Stimulated activated CD4-positive, alpha-beta T cell treated with anti-CD3 and anti-CD28 coated beads, Interleukin-1b, Interleukin-23, amount 100 ng/mL, for 24 hours (primary cell): ENCODE measurements at places on chromosomes 1 and 21.

- DNase-seq: no peak
Measured at GRCh38 chr1:203408486-203409481, 57.9 kb upstream of the FMOD start.

- no peak for DNase-seq
Measured at GRCh38 chr1:10212476-10212875, 2.1 kb downstream of the KIF1B start.

GRCh38 chr21:24223624-24224023 lies 1383.7 kb downstream of the MRPL39 start:
- DNase-seq: no peak

DNA sequence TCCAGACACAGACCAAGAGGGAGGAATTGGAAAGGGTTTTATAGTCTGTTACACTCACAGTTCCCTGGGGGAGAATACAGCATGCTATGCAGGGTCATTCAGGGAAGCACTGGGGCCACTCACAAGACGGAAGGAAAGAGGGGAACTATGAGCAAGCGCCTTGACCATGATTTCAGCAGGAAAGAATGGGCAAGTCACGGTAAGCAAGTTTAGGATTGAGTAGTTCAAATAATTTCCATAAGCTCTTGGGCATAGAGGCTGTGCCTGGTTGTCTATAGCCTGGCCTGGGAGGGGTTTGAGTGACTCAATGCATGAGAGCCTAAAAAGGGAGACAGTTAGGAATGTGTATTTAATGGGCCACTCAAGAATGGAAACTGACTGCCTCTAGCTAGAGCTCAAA lies 176.7 kb downstream of the TTLL7 start:
- DNase-seq: no peak

DNA sequence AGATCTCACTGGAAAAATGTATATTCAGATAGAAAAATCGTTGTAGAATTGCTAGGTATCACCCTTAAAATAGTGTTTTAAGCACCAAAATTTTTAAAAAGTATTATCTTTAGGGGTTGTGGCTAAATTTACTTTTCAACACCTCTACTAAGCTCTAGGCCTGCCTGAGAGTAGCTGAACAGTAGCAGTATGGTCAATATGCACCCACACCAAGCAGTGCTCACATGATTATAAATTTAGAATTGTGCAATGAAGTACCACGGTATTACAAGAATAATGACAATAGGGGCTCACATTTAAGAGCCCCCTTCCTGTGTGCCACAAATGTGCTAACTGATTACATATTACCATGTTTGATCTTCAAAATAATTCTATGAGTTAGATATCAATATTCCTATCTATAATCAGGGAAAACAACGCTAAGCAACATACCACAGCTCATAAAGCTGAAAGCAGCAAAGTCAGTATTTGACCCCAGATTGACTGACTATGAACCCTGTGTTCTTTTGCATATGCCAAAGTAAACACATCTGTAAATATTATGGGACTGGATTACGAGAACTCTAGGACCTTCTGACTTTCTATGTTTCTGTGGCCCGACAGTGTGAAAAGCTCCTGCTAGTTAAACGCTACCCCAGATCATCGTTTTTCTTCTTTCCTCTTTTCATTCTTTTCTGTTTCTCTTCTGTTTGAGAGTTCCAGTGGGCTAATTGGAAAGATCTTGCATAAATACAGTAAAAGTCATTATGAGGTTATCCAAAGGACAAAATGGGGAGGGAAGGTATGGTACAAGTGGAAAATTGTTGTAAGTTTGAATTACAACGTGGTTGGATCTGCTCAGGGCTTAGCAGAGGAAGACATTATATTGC lies 201.1 kb upstream of the C1orf87 start:
- no peak for DNase-seq

DNA sequence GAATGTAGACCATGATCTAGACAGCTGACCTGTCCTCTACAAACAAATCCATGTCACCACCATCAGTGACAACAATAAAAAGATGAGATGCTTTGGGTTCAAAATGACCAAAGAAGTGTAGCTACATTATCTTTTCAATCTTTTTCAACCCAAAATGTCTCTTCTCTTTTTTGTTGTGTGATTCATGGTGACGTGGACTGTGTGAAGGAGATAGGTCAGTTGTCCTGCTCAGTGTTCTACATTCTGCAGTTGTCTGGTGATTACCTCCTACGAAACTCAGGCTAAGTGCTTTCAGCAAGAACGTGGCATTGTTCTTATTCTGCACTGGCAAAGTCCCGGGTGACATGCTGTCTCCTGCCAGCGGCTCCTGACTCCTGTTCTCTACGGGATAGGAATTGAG lies 73.1 kb downstream of the PRKAB2 start:
- no peak for DNase-seq

DNA sequence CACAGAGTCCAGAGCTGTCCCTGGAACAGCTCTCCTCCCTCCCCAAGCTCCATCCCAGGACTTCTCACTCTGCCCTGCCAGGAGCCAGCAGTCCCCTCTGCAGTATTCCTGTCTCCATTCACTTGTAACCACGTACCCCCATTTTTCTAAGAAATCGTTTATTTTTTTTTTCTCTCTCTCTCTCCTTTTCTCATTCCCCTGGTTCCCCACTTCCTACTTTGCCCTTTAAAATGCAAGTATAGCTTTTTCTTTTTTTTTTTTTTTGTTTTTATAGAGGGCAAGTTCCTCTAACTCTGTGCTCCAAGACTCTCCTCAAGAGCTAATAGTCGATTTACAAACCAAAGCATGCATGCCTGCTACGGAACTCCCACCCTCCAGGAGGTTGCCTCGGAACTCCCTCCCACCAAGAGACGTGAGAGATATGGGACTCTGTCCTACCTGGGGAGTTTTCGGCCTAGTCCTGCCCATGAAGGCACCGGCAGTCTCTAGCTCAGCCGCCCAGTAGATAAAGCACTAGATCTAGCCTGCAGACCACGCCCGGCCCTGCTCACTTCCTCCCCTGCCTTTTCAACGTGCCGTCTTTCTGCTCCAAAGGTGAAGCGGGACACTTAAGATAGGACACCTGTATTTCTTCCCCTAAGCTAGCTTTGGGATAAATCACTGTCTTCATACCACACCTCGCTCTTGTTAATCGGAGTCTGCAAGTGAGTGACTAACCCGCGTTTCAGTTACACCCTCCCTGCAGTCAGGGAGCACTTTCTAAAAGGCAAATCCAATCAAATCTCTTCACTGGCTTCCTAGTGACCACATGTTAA lies 27.7 kb downstream of the TNFRSF9 start:
- no peak for DNase-seq

GRCh38 chr21:14875704-14876523 lies 188.9 kb downstream of the NRIP1 start:
- DNase-seq: no peak

- DNase-seq: no peak
Measured at GRCh38 chr1:21662426-21663247, 6.5 kb downstream of the RAP1GAP start.

- no peak for DNase-seq
Measured at GRCh38 chr1:209042413-209042812, 541.1 kb upstream of the CAMK1G start.

DNA sequence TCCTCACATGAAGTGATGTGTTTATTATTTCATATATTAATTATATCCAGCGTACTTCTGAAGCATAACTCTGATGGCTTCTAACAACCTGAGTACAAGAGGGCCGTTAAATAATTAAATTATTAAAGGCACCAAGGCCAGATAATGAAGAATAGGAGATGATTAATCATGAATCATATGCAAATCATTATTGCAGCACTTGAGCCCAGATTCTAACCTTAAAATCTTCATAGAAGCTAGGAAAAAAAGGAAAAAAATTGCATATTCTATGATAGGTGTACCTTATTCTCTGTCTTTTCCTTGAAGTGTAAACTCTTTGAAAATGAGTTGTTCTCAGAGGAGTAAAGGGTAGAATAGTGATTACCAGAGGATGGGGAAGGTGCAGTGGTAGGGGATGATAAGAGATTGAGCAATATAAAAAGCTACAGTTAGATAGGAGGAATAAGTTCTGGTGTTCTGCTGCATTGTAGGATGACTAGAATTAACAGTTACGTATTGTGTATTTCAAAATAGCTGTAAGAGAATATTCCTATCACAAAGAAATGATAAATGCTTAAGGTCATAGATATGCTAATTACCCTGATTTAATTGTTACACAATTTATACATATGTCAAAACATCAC lies 51.1 kb downstream of the SWT1 start:
- no peak for DNase-seq

DNA sequence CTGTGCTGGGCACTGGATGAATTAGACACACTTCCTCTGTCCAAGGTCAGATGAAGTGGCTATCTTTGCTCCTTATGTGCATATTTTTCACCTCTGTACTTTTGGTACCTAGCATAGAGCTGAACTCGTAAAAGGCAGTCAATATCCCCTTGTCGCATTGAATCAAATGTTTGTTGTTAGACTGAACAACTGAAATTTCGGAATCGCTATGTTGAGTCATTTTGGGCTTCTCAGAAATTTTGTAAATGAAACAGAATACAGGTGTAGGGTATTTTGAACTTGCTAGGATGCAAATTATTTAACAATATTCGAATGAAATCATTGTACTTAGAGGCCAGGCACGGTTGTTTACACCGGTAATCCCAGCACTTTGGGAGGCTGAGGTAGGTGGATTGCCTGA lies 48.0 kb downstream of the PDE4B start:
- DNase-seq: no peak

- no peak for DNase-seq
Measured at GRCh38 chr1:60152891-60153290, 79.3 kb upstream of the C1orf87 start.

DNA sequence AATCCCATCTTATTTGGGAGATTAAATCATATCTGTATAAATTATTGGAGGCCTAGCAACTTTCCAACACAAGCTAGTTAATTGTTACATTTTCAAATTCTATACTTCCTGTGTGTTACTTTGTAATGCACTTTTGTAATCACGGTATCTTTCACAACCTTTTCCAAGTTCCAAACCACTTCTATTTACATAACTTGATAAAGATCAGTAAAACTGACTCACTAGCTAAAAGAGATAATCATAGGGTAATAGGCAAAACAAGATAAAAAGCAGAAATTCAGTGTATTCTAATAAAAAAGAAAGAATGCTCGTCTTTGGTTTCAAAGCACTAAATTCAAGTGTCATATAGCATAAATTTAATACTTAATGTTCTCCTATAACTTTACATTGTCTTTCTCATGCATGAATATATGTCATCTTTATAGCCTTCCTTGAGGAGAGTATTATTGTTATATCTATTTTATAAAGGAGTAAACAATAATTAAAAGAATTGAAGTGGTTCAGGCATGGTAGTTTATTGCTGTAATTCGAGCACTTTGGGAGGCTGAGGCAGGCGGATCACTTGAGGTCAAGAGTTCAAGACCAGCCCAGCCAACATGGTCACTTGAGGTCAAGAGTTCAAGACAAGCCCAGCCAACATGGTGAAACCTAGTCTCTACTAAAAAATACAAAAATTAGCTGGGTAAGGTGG lies 66.4 kb downstream of the RGS13 start:
- DNase-seq: no peak

GRCh38 chr1:12038356-12039163 lies 19.3 kb downstream of the MIIP start:
- no peak for DNase-seq

- peak; percentile 53 for DNase-seq
Measured at GRCh38 chr1:180533266-180533987, 25.3 kb upstream of the OVAAL start.

DNA sequence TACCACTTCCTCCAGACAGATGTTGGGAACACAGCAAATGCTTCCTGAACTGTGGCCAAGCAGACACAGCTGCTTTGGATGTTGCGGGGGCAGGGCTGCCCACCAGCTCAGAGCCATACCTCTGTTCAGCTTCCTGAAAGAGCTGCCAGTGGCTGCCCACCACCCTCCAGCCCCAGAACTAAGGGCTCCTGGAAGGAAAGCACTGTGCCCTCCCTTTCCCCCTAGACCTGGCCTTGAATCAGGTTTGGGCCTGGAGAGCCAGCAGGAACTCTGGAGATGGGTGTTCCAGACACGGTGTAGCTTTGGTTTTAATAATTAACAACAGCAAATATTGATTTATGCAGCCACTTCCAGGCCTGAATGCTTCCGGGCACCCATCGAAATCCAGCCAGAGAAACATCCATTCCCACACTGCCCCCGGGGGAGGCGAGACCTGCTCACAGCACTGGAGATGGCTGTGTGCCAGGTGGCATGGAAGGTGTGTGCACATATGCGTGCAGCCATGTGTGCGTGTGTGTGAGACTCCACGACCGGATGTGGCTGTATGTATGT lies 45.7 kb downstream of the RAP1GAP start:
- no peak for DNase-seq

DNA sequence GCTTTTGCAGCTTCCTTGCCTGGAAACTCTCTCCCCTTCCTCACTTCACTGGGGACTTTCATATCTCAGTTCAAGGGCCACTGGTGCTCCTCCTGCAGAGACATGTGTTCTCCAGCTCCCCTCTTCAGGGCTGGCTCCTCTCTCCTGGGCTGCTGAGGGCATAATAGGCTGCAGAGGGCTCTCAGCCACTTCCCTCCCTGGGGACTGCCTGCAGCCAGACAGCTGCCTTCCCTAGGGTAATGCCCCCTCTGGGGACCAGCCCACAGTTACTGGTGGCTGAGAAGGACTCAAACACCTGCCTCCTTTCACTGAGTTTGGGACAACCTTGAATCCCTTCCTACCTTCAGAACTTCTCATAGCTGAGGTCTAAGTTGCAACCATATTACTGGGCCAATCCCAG lies 104.8 kb upstream of the POU3F1 start:
- no peak for DNase-seq

- DNase-seq: no peak
Measured at GRCh38 chr1:17009706-17010105, 2.0 kb downstream of the ATP13A2 start.

GRCh38 chr1:51280321-51280978 lies 44.4 kb downstream of the RNF11 start:
- DNase-seq: no peak

GRCh38 chr1:207742850-207743555 lies 8.9 kb upstream of the CD46 start:
- DNase-seq: no peak

DNA sequence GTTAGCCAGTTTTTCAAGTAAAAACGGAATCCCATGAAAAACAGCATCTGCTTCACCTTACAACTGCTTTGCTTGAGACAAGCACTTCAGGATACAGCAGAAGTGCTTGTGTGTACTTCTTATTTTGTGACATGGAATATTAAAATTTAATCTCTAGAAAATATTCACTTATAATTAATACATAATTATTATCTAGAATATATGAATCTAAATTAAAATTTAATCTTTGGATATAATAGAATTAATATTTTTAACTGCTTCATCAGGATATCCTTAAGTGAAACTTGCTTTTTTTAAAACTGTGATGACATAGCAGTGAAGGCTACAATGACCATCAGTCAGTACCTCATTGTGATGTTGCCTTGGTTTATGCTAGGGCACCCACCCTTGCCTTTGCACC lies 148.4 kb upstream of the C1orf105 start:
- DNase-seq: no peak

DNA sequence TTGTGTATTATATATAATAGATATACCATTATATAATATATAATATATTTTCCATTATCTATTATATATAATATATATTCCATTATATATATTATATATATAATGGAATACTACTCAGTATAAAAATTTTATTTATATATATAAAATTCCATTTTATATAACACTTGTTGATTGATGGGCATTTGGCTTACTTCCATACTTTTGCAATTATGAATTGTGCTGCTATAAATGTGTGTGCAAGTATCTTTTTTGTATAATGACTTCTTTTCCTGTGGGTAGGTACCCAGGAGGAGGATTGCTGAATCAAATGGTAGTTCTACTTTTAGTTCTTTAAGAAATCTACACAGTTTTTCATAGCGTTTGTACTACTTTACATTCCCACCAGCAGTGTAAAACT lies 1211.1 kb downstream of the NCAM2 start:
- DNase-seq: no peak

GRCh38 chr1:1399872-1400575 lies 889 bp upstream of the CCNL2 start:
- DNase-seq: no peak
